Stimulated activated CD8-positive, alpha-beta memory T cell treated with anti-CD3 and anti-CD28 coated beads, Interleukin-4, amount 100 ng/mL, for 1 hour (primary cell): ENCODE measurements at places on chromosomes 6 and 20.

DNA sequence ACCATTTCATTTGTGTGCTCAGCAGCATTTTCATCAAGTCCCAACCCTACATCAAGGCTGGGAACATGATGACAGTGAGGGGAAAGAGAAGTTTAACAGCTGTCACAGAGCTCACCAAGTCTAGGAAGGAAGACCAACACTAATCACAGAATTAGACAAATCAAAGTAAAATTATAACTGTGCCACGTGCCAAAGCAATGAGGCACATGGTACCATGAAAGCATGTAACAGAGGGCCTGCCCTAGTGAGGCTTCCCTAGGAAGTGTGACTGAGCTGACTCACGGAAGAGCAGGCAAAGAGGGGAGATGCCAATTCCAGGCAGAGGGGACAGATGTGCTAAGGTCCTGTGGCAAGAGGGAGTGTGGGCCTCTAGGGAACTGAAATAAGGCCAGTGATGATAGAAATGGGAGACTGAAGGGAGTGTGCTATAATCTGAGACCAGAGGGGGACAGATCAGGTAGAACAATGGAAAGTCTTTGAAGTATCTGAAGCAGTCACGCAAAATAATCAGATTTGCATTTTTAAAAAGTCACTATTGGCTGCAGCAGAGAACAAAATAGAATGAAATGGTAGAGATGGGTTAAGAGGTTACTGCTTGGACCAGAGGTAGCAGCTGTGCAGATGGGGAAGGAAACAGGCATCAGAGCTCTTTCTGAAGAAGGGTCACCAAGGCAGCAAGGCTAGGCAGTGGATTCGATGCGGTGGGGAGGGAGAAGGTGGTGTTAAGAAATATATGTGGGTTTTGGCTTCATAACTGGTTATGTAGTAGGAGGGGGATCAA, 86.8 kb downstream of the GPR6 start:
- no peak for DNase-seq

GRCh38 chr20:64140061-64140931, 24.0 kb upstream of the MYT1 start:
- DNase-seq, result no peak

- no peak for DNase-seq
Observed at GRCh38 chr6:7674291-7674690, 51.6 kb upstream of the BMP6 start.

- DNase-seq, result no peak
Observed at GRCh38 chr6:2765896-2766766, 938 bp downstream of the WRNIP1 start.

DNA sequence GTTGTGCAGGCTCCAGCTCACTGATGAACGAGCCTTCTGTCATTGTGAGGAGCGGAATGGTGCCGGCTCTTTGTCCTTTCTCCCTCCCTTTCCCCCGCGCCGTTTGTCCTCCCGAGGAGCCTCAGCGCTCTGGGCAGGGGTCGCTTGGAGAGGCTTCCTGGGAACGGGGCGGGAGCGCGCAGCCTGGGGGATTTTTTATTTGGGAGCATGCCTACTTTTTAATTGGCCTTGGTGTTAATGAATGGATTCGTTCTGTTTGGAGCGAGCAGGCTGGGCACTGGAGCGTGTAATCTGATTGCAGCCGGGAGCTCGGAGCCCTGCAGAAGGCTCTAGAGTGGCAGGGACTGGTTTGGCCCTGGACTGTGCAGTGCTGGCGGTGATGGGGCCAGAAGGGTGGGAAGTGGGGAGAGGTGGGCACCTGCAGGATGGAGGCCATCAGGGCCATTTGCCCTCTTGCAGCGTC, 118.8 kb downstream of the CDH4 start:
- no peak for DNase-seq

DNA sequence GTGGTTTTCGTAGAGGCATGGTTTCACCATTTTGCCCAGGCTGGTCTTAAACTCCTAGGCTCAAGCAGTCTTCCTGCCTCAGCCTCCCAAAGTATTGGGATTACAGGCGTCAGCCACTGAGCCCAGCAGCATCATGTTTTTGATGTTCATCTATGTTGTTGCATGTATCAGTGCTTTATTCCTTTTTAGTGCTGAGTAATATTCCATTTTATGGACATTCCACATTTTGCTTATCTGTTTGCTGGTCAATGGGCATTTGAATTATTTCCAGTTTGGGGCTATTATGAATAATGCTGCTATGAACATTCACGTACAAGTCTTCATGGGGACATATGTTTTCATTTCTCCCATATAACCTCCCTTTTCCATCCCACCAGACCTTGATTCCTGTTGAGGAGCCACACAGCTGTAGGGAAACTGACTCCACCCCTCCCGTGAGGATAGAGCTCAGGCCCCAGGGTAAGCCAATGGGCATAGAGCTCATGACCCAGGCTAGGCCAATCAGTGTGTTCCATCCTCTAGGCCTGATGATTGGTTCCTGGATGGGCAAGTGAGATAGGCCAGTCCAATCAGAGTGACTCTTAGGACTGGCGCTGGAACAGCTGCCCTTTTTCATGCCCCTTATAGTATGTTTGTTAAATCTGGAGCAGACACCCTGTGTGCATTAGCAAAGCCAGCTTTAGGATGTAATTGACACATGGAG, 49.5 kb downstream of the DLGAP4 start:
- no peak for DNase-seq

DNA sequence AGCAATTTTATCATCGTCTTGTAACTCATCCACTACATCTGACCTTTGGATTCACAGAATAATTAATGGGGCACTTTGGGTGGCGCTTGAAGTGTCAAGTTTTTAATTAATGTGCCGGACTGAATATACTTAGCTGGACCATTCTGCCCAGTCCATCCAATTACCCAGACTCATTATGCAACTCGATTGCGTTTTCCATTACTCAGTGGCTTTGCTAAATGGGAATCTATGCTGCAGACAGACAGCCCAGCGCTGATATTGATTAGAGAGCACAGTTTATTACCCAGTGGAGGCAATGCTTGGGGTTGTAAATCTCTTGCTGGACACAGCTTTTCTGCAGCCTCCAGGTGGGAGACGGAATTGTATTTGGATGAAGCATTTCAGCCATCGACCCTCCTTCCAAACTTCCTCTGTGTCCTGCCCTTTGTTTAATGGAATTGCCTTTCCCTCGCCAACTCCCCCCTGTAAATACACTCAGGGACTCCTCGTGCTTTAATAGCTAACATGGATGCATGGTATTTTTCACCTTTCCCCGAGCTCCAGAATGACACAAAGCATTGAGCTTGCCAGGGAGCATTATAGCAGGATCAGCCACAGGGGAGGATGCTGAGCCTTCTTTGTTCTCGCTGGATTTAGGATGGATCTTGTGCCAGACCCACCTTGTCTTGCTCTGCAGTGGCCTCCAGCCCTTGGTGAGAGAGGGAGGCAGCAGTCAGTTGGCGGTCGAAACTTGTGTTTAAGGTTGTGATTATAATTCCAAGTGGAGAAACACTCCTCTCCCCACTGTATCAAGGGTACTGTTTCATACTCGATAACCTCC, 59.7 kb downstream of the EDN3 start:
- no peak for DNase-seq

DNA sequence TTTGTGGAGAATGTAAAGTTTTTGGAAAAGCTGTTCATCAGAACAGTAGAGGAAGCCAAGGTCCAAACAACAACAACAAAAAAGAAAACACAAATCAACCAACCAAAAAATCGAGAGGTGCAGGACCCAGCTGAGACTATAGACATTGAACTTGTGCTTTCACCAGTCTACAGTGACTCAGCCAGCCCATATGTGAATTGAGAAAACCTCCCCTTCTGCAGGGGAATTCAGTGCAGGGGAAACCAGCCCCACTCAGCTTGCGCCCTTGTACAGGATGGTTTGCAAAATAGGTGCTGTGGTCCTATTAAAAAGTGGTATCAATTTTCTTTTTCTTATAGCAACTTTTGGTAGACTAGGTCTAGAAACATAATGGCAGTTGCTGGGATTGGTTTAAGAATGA, 21.3 kb downstream of the MLIP start:
- no peak for DNase-seq
